T47D (cell line): ENCODE measurements at places on chromosomes 16 and 17.

DNA sequence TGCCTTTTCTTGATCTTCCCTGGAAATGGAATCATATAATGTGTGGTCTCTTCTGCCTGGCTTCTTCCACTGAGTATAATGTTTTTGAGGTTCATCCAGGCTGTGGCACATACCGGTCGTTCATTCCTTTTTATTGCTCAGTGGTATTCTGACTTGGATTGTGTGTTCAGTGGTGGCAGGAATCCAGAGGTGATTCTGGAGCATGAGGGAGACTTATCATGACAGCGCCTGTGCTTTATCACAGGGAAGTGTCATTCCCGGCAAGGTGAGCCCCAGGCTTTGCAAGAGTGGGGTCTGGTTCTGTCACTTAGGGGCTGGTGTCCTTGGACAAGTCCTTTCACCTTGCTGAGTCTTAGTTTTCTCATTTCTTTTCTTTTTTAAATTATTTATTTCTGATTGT is 53.0 kb downstream of the IRX3 start:
- no peak for DNase-seq

DNA sequence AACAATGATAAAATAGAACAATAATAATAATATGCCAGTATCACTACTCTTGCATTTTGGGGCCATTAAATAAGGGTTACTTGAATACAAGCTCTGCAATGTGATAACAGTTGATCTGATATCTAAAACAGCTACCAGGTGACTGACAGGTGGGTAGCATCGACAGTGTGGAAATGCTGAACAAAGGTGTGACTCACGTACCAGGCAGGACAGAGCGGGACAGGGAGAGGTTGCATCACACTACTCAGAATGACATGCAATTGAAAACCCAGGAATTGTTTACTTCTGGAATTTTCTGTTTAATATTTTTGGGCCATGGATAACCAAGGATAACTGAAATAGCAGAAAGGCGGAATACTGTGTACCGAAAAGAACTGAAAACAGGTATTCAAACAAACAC is 15.8 kb upstream of the ZNF19 start:
- no peak for DNase-seq

DNA sequence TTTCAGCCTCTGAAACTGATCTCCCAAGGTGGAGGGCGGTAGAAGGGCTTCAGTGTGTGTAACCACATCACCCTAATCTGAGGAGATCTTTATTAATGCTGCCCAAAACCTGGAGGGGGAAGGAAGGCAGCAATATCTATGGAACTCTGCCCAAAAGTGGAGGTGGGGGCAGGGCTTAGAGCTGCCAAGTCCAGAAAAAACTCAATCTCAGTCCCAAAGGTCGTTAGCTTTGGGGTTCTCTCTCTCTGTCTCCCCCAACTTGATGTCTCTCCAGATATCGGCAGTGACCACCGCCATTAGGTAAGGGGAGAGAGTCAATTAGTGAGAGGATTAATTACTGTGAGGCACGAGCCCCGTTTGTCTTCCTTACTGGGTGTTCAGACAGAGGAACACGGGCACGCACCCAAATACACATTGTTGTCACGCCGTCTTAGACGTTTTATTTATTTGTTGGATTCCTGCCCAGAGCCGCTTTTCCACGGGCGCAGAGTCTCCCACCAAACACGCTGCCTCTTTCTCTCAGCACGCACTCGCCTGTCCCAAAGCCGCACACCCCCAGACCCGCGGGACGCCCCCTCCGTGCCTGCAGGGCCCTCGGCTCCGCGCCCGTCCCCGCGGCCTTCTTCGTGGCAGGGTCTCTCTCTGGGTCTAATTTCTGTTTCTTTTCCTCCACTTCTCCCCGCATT is 5.4 kb upstream of the LHX1 start:
- DNase-seq, result no peak

DNA sequence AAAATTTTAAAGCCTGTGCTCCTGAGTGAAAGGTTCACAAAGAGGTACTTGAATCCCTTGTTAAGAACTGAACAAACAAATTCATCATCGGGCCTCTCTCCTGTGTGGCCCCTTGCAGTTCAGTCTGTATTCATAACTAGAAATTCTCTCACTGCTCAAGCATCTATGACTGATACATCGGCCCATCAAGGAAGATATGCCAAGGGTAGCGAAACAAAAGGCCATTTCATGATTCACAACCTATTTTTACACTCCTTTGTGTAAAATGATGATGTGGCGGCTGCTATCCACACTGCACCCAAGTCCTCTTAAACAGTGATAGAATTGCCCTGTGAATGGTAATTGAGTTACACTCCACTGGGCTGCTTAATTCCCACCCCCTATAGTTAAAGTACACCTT is 204.6 kb downstream of the STX8 start:
- DNase-seq, result no peak

DNA sequence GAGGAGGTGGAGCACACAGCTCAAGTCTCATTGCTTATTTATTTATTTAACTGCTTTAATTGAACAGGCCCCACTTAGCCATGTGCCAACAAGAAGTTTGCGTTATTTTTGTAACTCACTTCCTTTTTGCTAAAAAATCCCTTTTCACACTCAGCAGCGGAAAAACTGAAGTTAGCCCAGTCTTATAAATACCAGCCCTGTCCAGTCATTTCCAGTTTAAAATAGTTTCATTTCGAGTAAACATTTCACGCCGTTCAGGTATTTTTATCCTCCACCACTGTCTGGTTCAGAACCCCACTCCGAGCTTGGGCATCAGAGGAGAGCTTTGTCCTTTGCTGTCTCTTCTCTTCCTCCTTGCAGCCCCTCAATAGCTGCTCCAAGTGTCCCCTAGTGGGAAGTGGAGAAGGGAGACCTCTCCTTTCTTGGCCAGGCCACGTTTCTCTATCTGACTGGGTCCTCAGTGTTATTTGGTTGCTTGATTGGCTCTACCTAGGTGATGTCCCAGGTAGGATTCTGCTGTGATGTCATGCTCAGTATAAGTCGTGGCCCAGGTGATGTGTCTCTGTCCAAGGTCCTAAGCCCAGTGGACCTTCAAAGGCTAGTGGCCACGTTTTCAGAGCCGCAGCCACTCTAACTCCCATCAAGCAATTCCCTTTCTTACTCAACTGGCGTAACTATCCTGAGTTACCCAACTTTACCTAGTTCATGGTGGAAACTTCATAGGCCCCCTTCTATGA is 53.0 kb upstream of the GAS7 start:
- no peak for DNase-seq

DNA sequence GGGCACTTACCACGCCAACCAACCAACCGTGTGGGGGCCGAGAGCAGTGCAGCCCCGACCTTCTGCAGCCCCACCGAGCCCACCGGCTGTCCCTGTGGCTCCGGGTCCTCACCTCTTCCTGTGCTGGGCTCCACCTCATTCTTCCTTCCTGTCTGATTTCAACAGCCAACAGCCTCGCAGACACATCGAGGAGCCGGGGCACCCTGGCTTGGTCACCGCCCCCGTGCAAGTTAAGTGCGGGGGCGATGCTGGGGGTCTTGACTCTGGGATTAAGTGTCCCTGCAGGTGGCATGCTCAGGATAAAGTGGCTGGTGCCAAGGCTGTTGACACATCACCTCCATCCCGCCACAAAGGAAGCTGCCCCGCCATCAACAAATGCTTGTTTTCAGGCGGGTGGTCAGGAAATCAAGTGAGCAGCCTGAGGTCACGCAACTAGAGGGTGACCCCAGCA is at the start of gene NLRC3:
Gene NLRC3 (minus strand): TSS at position 102 of the 451 bp plus-strand sequence. CDS start 12,367 bp downstream, outside the sequence.
- DNase-seq, result no peak

DNA sequence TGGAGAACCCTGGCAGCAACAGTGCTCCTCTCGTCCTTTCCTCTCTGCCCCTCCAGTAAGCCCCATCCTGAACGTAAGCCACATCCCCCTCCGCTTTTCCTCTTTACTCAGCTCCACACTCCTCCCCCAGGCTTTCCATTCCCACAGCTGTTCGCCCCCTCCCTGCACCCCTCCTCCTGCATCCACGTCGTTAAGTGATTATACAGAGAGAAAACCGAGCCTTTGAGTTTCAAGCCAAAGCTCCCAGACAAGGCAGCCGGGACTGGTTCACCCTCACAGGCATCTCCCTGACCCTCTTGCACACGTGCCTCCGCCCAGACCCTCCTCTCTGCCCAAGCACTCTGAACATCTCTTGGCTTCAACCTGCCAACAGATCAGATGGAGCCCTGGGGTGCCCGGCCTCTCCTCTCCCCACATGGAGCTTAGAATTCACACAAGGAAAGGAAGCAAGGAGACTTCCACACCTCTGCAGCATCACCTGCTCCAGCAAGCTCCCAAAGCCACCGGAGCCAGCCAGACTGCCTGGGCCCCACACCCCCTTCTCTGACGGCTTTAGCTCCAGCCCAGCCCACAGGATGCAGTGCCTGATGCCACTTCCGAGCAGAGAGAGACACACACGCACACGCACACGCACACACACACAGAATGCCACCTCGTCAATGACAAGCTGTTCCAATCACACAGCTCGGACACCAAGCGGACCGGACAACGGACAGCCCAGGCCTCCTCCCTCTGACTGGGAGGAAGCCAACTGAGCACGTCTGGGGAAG is 99.9 kb upstream of the CCL2 start:
- no peak for DNase-seq
